ENCODE measurements at places on chromosomes 1 and 21.

- DNase-seq: no peak
Observed at GRCh38 chr1:55276671-55277376, 61.7 kb upstream of the USP24 start.

DNA sequence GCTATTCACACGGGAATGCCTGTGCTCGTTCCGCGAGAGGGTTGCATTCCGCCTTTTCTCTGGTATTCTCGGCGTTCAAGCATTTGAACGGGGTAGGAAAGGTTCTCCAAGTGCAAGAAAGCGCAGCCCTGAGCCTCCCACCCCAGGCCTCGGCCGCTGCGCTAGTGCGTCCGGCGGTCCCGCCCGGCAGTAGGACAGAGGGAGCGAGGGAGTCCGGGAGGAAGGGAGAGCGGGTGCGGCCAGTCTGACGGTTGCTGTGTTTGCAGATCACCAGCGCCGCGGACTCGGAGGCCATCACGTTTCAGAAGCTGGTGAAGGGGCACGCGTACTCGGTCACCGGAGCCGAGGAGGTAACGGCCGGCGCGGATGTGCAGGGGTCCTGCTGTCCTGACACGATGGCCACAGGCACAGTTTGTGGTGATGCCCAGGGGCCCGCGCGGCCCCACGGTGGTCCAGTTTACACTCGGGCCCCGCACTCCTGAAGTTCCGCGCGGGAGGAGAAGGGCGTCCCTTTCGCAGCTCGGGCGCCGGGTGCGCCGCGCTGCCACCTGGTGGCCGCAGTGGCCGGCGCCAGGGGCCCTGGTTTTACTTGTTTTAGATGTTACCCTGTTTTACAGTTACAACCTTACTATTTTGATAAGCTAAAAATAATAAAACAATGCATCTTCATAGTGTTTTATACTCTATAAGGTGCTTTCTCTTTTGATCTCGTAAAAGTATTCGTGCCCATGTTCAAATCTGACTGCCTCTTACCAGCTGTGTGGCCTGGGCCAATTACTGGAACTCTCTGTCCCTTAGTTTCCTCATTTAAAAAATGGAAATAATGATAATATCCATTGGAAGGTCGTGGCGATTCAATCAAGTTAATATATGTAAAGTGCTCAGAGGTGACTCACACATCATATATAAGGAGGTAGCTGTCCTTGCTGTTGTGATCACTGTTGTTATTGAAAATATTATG lies 36.7 kb downstream of the CAPN2 start:
- DNase-seq: peak; percentile 62

- DNase-seq: no peak
Observed at GRCh38 chr1:107590900-107591622, 373.9 kb downstream of the VAV3 start.

DNA sequence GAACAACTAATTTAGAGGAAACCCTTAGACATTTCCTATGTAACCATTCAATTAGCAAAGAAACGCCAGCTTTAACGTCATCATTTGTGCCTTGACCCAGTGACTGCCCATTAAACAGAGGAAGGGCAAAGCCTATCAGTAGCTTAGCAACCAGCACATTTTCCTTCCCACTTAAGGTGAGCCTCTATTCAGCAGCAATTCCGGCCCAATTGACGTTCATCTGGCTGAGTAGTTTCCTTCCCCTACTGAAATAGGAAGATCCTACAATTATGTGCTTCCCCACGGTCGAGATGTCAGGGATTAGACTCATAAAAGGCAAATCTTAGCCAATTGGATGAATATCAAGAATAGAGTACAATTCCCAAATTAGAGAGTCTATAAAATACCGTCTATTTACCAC lies 482.1 kb upstream of the ADAMTS5 start:
- DNase-seq: no peak

DNA sequence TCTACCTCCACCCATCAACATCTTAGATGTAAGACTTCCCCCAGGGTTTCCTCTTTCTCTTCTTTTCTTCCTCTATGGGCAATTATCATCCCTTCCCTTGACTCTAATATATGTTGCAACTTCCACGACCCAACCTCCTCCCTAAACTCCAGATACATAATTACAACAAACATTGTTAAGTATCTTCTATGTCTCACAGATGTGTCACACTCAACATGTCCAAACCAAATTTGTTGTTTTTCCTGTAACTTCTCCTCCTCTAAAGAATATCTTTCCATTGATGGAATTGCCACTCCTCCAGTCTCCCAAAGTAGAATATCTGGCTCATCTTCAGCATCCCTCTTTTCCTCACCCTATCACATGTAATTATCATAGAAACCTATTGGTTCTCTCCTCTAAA lies 314.2 kb downstream of the RWDD3 start:
- no peak for DNase-seq

- DNase-seq: no peak
Observed at GRCh38 chr21:32585970-32586369, 647 bp upstream of the TCP10L start.

DNA sequence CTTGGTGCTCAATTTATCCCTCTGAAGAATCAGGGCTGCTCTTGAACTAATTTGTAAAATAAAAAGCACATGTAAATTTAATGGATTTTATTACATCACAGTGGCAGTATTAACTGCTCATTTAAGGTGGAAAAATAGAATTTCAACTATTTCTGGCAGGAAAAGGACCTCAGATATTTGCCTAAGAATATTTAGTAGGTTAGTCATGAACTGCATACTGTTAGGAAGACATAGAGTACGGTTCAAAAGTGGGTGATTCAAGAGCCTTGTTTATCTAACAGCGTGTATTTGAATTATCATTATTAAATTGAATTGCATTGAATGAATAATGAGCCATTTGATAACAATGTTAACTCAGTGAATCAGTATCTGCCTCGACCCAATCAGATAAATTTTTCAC lies 248.8 kb upstream of the PBX1 start:
- no peak for DNase-seq

DNA sequence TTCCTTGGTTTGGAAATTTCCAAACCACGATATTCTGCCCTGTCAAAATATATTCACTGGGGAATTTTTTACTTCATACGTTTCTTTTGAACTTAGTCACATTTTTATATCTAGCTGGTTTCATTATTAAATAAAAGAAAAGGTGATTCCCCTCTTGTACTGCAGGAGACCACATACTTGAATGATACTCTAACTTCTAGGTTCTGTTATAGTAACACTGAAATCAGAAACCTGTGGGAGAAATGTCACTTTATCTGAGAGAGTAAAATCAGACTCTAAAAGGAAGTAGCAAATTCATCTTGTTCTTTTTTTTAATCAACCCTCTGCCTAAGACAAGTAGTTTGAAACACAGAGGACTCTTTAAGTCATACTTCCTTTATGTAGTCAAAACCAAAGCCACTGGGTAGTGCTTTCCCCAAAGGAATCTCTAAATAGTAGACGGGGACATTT lies 34.4 kb downstream of the MRPL39 start:
- peak; percentile 53 for DNase-seq

DNA sequence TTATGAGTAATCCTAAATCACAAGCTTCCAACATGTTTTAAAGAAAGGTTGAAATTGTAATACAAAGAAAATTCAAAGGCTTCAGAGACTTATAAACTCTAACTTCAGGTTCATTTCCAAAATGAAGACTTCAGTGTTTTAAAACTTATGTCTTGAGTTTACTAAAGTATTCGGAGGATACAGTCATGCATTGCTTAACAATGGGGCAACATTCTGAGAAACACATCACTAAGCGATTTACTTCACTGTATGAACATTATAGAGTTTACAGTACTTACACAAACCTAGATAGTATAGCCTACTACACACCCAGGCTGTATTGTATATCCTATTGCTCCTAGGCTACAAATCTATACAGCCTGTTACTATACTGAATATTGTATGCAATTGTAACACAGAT lies 38.3 kb downstream of the CEP170 start:
- no peak for DNase-seq

DNA sequence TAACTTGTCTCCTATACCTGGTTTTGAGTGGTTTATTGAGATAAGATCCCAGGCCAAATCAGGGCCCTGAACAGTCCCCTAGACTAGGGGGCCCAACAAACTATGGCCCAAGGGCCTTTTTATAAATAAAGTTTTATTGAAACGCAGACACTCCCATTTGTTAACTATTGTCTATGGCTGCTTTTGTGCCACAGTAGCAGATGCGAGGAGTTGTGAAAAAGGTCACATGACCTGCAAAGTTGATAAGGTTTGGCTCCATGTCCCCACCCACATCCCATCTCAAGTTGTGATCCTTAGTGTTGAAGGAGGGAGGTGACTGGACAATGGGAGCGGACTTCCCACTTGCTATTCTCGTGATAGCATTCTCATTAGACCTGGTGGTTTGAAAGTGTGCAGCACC lies 29.5 kb upstream of the RAB4A start:
- DNase-seq: no peak

- DNase-seq: no peak
Observed at GRCh38 chr1:5273280-5274003, 619.0 kb downstream of the AJAP1 start.

- DNase-seq: no peak
Observed at GRCh38 chr1:97270508-97271307, 549.1 kb downstream of the PTBP2 start.

GRCh38 chr1:51663105-51663504 lies 46.2 kb downstream of the OSBPL9 start:
- no peak for DNase-seq
